Brain microvascular endothelial cell (primary cell): ENCODE measurements at places on chromosomes 3 and 15.
A peak's percentile ranks its signal among the peaks of the same experiment; 100 is the strongest.

DNA sequence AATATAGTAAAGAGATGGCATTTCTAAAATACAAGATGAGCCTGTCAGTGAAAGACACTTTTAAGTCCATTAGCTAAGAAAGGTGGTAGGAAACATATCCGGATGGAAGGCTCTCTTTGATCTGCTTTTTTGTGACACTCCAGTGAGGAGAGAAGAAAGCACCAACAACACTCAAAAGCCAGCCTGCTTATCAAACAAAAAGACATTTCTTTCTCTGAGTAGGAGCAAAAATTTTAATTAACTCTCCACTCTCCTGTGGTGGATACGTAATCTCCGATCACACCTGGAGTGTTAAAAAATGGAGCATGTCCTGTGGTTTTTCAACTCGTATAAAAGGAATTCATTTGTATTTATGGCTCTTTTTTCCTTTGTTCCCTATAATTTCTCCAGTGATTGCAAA, 65.3 kb downstream of the OXNAD1 start:
- DNase-seq, result no peak

- no peak for DNase-seq
Observed at GRCh38 chr3:21154911-21155310, 596.1 kb downstream of the ZNF385D start.

GRCh38 chr15:57090496-57090859, 172.0 kb downstream of the TCF12 start:
- no peak for DNase-seq

GRCh38 chr3:17431484-17432045, 310.9 kb downstream of the TBC1D5 start:
- no peak for DNase-seq

GRCh38 chr3:128573707-128574162, 76.9 kb downstream of the RPN1 start:
- DNase-seq, result no peak

GRCh38 chr3:74801924-74802323, 187.5 kb upstream of the CNTN3 start:
- no peak for DNase-seq

- DNase-seq, result no peak
Observed at GRCh38 chr3:195817578-195818135, 5.9 kb upstream of the MUC4 start.

DNA sequence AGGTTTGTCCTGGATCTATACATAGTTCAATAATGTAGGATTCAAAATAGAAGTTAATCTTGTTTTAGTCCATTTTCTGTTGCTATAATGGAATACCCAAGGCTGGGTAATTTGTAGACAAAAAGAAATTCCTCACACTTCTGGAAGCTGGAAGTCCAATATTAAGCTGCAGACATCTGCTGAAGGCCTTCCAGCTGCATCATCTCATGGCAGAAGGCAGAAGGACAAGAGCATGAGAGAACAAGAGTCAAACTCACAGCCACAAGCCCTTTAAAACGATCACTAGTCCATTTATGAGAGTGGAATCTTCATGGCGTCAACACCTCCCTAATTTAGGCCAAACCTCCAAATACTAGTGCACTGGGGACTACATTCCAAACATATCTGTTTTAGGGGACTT, 669.3 kb downstream of the ROBO2 start:
- no peak for DNase-seq

GRCh38 chr3:191982481-191982880, 521.5 kb downstream of the PYDC2 start:
- no peak for DNase-seq

GRCh38 chr15:85947021-85947420, 132.7 kb upstream of the AGBL1 start:
- DNase-seq, result no peak

- DNase-seq, result no peak
Observed at GRCh38 chr3:159185443-159186050, 383.7 kb downstream of the MFSD1 start.

GRCh38 chr15:95162069-95162468, 930.7 kb downstream of the MCTP2 start:
- peak; percentile 14 for DNase-seq

- peak; percentile 73 for DNase-seq
Observed at GRCh38 chr3:188772886-188773285, 398.9 kb upstream of the TPRG1 start.

DNA sequence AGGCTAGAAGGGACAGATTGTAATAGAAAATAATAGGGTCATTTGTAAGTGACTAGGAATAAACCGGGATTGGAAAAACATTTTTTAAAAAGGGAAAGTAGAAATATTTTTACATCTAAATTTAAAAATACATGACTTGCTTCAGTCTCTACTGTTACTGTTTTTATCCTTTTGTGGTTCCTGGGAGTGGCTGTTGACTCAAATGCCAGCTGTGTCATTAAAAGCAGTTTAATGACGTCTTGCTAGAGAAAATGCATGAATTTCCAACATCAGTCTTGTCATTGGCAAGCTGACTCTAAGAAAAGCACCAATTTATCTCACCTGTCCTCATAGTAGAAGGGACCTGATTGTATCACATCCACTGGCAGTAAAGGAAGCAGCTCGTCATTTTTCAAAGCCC, 16.7 kb upstream of the LCMT2 start:
- DNase-seq, result no peak

DNA sequence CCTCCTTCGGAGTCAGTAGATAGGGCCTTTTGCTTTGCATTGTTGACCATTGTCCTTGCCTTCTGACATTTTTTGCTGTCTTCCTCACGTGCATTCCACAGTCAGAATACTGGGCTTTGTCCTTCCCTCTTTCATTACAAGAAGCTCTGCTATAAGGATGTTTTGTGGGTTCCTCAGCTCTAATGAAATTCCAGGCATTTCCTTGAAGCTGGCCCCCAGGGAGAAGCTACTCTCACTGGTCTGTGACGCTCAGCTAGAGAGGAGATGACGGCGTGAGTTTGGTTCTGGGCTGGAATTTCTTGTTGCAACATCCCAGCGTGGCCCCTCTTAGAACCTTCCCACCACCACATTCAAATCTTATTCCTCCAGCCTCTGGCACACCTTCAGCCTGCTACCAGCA, 210.2 kb downstream of the TJP1 start:
- peak; percentile 96 for DNase-seq

- no peak for DNase-seq
Observed at GRCh38 chr3:153165261-153165681, 3.2 kb downstream of the RAP2B start.

DNA sequence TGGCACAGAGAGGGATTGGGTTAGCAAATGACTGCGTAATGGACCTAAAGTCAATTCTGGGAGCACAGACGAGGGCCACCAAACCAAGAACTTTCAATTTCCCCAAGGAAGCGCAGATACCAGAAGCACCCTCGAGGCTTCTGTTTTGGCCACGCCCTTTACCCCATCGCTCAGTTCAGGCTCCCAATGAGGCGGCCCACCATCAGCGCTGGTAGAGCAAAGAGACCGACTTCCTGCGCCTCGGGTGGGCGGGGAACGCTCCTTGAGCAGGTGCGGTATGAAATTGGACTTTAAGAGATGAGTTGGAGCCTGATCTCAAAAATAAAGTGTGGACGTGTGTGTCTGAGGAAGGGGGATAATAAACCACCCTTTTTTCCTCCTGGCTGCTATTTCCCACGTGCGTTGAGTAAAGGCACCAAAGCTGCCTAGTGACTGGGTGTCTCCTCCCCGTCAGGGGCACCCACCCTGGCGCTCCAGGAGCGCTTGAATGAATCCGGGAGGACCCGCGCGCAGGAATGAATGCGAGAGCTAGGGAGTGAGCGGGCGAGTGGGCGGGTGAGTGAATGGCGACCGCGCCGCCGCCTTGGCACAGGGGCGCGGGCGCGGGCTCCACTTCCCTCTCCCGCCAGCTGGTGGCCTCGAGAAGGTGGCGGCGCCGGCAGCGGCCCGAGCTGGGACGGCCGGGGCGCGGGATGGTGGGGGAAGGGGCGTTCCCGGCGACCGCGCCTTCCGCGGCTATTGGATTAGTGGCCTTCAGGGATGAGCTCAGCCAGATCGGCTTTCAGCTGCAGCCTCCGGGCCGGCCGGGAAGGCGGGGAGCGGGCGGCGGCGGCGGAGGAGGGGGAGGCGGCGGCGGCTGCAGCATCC, at the start of gene SPSB4:
SPSB4 (plus strand) TSS at position 772 of the 867 bp plus-strand sequence. CDS start 14,758 bp downstream, outside the sequence.
- DNase-seq, result peak; percentile 28

DNA sequence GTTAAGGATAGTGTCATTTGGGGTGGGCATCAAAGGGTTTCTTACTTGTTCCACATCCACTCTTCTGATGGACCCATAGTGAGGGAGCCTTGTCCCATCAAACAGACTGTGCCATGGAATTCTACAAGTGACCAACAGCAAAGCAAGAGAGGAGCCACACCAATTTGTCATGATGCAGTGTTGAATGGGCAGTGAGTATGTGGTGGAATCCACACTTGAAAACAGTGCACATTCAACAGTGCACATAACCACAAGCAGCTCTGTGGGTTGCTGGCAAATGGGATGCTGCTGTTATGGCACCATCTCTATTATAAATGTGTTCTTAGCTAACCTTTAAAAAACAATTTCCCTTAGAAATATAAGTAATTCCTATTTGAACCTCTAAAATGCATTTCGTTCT, 52.5 kb upstream of the CPNE4 start:
- DNase-seq, result no peak

- no peak for DNase-seq
Observed at GRCh38 chr3:116734243-116734642, 24.7 kb downstream of the TUSC7 start.

GRCh38 chr15:89677381-89677780, 1.8 kb downstream of the PLIN1 start:
- DNase-seq, result no peak

DNA sequence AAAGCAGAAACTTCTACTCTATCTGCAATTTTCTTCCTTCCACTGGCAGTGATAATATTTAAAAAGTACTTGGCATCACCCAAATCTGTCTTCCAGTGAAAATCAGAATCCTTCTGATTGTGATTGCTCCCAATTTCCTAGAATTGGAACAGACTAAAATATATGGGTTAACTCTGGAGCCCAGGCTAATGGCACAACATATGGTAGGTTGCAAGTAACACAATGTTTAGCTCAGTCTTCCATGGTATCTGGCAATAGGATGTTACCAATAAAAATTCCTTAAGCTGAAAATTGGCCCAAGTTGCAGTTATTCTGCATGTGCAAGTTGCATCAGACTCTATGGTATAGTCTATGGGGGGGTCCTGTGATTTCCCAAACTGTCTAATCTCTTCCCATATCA, 273.5 kb upstream of the ADAMTS9 start:
- DNase-seq, result no peak

DNA sequence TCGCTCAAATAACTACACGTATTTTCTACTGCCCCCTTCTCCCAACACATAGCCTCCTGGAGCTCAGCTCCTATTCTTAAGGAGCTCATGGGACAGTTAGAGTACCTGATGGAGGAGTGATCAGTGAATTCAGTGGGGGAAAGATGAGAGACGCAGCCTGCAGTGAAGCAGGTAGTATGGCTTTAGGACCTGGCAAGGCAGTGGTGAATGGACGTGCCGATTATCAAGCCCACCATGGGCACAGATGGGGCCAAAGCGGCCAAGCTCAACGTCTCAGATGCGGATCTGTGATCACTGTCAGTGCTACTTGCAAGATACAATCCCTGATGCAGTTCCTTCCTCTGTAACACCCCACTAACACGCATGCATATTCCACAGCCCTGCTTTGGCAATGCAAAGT, 45.8 kb upstream of the ATP2B2 start:
- no peak for DNase-seq

DNA sequence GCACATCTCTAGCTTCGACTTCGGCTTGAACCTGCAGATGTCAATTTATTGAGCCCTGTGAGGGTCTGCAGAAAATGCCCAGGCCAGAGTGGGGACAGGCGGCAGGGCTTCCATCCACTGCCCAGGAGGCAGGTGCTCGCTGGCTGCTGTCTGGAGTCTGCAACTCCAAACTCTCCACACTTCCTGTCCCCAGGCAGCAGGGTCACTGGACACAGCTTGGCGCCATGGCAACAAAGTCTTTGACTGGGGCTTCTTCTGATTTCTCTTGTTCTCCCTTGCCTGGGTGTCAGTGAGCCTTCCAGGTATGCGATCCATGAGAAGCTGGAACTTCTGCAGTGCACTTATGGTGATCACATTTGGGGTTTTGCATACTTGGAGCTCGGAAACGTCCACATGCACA, 33.5 kb downstream of the SV2B start:
- no peak for DNase-seq

DNA sequence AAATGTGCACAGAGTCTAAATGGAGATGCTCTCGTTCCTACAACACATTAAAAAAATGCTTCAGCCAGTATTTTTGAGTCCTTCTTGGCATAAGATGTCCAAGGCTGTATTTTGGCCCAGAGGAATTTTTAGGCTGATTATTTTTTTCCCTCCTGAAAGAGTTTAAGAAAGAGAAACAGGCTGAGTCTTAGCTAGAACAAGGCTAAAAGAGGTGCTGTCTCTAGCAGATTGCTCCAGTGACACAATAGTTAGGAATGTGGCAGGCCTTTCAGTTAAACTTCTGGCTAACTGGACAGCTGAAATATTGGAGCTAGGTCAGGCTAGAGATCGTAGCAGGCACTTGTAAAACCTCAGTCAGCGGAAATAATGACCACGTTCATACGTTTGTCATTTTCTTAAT, 271.4 kb upstream of the RARB start:
- DNase-seq, result peak; percentile 85
